ENCODE measurements at places on chromosomes 11 and 22.

DNA sequence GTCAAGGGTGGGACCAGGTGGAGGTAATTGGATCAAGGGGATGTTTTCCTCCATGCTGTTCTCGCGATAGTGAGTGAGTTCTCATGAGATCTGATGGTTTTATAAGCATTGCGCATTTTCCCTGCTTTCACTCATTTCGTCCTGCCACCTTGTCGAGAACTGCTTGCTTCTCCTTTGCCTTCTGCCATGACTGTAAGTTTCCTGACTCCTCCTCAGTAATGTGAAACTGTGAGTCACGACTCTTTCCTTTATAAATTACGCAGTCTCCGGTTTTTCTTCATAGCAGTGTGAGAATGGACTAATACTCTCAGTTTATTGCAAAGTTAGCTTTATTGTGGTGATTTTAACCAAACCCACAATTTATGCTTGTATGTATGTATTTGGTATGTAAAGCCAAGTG, 878.5 kb upstream of the ANO3 start:
- DNase-seq: no peak

DNA sequence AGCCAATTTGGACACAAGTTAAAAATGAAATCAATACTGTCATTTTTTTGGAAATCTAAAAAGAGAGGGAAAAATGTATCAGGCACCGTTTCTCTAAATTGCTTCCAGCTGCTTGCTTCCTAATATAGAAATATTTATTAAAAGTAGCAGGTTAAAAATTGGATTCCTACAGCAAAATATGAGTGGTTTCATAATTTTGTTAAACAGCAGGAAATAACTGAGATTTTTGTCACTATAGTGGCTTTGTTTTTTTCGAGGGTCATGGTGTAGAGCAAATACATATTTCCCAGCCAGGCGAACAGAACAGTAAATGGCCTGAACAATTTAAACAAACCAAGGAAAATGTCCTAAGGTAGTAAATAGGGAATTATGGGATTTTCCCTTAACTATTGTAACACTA, 159.7 kb downstream of the DDX10 start:
- no peak for DNase-seq

DNA sequence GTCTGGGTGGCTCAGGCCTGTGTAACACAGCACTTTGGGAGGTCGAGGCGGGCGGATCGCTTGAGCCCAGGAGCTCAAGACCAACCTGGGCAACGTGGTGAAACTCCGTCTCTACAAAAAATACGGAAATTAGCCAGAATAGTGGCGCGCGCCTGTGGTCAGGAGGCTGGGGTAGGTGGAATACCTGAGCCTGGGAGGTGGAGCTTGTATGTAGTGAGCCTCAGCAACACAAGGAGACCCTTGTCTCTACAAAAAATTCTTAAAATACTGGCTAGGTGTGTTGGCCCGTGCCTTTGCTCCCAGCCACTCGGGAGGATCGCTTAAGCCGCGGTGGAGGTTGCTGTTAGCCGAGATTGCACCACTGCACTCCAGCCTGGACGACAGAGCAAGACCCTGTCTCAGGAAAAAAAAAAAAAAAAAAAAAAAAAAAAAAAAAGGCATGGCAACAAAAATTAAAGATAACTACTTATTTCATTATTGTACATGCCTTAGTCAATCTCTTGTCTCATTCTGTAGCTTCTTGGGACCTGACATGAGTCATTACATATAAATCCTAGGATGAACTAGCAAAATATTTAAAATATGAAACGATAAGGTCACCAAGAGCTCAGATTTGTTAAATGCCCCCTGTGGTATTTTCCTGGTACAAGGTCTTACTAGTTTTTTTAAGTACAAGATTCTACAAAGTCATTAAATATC, 1.1 kb downstream of the TAF1D start:
- peak; percentile 53 for DNase-seq

- DNase-seq: peak; percentile 23
Measured at GRCh38 chr11:104609311-104610085, 288.8 kb downstream of the CASP12 start.
